ENCODE measurements at places on chromosomes 3 and 15.

DNA sequence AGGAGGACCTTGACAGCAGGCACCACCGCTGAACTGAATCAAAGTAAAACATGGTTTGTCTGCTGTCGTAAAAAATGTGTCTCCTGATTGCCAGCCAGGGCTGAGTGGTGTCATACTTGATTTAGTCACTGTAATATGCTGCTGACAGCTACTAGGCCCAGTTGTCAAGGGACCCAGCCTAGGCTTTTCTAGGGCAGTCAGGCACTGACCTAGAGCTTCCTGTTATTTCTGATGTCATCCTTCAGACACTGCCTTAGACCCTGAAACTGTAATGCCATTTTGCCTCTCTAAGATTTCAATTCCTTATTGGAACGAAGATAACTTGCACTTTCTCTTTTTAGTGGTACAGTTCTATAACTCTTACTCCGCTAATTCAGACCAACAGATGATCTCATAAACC is 2.6 kb upstream of the MRPL3 start:
- no peak for DNase-seq

DNA sequence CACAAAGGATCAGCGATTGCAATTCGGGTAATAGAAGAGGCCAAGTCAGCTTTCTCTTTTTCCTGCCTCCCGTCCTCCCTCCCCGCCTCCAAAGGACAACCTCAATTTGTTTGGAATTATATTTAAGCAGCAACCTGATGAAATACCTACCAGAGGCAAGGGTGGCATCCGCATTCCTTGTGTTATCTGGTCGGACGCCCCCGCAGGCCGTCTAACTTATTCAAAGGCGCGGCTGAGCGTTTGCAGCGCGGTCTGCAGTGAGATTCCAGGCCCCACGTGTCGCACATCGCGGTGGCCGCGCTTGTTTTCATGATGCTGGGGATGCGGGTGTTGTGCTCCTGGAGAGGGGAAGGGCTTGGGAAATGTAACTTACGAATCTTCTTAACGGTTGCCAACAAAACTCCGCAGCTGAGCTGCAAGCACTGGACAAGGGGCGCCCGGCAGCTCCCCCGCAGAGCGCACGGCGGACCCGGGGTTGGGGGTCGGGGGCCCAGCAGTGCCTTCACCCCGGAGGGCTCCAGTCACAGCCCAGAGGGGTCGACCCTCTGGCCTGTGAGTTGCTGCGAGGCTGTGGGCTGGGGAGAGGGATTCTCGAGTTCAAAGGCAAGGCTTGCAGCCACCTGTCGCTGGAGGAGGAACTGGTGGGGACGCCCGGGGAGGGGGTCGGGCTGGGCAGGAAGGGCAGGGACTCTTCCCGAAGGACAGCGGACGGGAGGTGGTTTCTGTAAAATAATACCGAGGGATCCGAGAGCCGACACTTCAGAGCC is 20.5 kb upstream of the RGMA start:
- DNase-seq, result no peak

DNA sequence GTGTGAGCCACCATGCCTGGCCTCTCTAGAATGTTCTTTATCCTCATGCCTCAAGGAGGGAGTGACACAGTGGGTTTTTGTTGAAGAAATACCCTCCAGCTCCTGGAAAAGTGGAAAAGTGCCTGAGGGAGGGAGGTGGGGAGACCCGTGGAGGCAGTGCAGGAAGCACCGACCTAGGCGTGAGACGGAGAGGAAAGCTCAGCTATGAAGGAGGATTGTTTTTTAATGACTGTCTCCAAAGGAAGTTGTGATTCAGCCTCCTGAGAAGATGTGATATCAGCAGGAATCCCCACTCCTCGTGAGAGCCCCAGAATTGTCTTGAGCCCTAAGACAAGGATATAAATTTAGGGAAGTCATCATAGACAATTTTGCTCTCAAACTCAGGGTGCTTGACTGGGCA is 21.7 kb downstream of the RPLP1 start:
- no peak for DNase-seq

GRCh38 chr3:26967501-26967900 is 344.9 kb downstream of the LRRC3B start:
- no peak for DNase-seq

DNA sequence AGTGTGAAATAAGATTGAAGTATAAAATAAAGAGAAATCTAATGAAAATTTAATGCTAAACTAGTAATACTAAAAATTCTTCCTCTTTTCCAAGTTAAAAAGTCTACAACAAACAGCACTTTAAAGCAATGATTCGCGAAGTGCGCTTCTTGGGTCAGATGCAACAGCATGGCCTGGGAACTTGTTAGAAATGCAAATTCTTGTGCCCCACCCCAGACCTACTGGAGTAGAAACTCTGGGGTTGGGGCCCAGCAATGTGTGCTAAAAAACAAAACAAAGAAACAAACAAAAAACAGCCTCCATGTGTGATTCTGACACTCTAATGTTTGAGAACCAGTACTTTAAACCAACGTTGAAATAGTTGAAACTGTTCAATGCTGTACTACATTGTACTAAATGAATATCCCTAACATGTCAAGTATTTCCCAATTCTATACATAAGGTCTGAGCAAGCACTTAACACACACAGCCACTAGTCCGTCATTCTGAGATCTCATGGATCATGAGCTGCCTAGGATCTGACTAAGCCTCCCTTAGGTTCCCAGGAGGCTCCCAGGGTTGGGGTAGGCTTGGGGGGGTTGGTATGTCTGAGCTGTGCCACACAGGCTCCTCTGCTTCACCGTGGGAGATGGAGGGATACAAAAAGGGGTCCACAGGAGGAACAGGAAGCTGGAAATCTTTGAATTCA is 6.1 kb downstream of the RASGRP1 start:
- no peak for DNase-seq

GRCh38 chr3:178022599-178022998 is 513.6 kb upstream of the KCNMB2 start:
- no peak for DNase-seq

GRCh38 chr15:85086855-85087254 is 105.2 kb downstream of the PDE8A start:
- no peak for DNase-seq

DNA sequence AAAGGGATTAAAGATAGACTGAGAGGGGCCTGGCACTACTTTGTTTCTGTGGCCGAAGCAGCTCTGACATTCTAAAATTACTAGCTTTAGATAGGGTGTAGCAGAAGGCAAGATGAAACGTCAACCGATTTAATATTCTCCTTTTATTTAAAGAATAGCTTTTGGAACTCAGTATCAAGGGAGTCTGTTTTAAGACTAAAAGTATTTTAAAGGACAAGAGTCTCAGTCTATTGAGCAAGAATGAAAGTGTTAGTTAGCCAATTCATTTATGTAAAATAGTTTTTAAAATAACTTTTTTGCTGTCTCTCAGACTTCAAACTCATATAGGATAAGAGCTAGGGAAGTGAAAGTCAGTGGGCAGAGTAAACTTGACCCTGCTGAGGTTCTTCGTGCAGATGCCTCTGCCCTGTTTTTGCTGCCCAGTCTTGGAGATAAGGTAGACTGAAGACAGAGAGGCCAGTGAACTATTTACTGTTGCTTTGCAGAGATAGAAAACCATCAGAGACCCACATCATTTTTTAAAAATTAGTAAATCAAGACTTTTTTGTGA is 1090.9 kb downstream of the ROBO2 start:
- no peak for DNase-seq

GRCh38 chr3:135393159-135393558 is 572.4 kb upstream of the PPP2R3A start:
- no peak for DNase-seq

- DNase-seq, result no peak
These were observed 2.0 kb upstream of the TWF2 start for GRCh38 chr3:52240886-52241370.

- no peak for DNase-seq
These were observed 9.1 kb upstream of the SEC11A start for GRCh38 chr15:84725001-84725491.

- no peak for DNase-seq
These were observed 313.2 kb downstream of the AGBL1 start for GRCh38 chr15:86392874-86393273.

DNA sequence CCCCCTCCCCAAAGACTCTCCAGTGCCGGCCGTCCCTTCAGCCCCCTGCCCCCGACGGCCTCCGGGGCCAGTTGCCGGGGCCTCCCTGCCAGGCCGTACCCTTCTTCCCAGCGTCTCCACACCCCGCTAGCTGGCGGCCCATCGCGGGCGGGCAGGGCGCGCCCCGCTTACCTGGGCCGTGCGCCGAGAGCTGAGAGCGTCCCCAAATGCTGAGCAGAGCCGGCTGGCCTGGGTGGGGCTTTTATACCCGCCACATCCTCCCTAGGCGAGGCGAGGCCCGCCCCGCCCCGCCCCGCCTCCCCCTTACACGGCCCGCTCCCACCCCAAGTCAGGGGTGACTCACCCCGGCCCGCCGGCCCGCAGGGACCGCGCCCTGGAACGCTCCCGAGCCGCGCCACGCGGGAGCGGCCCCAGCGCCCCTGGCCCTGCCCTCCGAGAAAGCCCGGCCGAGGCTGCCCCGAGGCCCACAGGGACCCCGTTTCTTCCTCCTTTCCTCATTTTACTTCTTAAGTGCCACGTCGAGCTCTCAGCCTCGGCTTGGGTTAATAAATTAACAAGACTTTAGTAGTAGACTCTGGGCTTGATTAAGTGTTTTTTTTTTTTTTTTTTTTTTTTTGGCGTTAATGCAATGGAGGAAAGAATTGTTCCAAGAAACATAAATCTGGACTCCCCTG is at the start of gene ANXA2:
Gene ANXA2 (minus strand): TSS at position 215 of the 674 bp plus-strand sequence. CDS start 11,911 bp downstream, outside the sequence.
- peak; percentile 78 for DNase-seq

- DNase-seq, result peak; percentile 18
These were observed 54.3 kb upstream of the ADCY5 start for GRCh38 chr3:123503203-123503602.

DNA sequence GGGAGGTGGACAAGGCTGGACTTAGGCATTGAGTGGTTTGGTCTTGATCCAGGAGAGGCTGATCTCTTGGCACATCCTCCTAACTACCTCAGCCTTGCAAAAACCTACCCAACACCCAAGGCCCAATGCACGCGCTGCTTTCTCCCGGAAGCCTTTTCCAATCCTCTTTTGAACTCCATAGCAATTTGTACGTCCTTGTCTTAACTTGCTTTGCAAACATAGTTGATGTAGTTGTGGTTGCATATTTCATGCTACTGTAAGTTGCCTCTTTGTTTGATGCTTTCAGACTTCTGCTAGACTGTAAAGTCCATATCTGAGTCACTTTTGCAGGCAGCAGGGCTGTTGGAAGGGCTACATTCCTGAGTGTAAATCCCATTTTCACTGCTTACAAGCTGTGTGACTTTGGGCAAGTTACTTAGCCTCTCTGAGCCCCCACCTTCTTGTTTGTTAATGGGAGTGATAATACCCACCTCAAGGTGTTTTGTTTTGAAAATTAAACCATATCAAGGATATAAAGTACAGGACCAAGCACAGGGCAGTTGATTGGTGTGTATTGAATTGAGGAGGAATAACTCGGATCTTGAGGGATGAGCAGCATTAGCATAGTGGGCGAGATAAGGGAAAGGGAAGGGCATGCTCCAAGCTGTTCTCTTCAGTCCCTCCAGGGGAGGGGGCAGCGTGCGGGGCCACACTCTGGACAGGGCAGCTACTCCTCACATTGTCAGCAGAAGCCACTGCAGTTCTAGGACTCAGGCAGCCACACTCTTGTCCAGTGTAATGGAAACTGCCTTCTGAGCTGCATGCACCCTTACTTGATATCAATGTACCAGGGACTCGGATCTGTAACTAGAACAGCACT is 28.8 kb downstream of the SIAH2 start:
- DNase-seq, result no peak

DNA sequence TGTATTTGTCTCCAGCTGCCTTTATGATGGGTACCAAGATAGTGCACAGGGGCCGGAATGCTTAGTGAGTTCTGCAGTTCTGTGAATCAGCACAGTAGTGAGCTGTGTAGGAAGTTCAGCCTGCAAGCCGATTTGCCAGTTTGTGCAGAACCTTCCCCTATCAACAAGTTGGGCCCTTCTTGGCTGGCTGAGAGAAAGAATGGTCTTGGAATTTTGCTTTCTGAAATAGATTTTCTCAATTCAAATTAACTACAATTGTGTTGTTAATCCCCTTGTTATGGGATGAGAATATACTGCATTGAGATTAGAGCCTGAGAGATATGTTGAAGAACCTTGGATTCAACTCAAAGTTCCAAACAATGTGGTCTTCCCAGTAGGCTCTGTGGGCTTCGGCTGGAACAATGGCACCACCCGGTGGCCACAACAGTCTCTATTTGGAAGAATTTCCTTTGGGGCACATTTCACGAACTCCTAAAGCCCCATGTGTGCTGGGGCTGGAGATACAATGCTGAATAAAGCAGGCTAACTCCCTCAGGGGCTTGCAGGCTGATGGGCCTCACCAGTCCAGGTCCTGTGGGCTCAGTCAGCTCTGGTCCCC is 59.1 kb downstream of the TRIM42 start:
- peak; percentile 71 for DNase-seq

GRCh38 chr3:18919158-18919557 is 229.2 kb upstream of the KCNH8 start:
- DNase-seq, result no peak

DNA sequence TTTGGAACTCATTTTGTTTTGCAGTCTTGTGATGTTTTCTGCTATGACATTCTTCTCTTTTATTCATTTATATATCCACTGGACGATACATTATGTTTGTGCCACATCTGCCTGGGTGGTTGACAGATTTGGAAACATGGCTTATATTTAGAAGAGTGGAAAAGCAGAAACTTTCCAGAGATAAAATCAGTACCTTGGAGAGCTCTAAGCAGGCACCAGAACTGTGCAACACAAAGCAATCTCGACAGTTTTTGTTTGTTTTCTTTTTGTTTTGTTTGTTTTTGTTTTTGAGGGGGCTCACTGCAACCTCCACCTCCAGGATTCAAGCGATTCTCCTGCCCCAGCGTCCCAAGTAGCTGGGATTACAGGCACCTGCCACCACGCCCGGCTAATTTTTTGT is 45.5 kb downstream of the SYN2 start:
- DNase-seq, result no peak

DNA sequence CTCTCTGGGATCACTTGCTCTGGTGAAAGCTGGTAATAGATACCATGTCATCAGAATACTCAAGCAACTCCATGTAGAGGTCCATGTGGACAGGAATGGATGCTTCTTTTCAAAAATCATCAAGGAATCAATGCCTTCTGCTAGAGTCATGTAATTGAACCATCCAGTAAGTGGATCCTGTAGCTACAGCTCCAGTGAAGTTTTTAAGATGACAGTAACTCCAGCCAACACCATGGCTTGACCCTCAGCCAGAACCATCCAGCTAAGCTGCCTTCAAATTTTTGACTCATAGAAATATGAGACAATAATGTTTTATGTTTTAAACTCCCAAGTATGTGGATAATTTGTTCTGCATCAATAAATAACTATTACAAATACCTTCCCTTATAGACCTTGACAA is 923.7 kb downstream of the EPHA3 start:
- DNase-seq, result no peak

- no peak for DNase-seq
These were observed 22.4 kb downstream of the SENP5 start for GRCh38 chr3:196889844-196890708.

GRCh38 chr3:160564949-160565441 is 376 bp downstream of the KPNA4 start:
- peak; percentile 53 for DNase-seq

DNA sequence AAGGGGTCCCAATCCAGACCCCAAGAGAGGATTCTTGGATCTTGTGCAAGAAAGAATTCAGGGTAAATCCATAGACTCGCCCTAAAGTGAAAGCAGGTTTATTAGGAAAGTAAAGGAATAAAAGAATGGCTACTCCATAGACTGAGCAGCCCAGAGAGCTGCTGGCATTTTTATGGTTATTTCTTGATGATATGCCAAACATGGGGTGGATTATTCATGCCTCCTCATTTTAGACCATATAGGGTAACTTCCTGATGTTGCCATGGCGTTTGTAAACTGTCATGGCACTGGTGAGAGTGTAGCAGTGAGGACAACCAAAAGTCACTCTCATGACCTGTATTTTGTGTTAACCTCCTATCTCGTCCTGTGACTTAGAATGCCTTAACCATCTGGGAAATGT is 142.2 kb downstream of the DOCK3 start:
- DNase-seq, result no peak
